ENCODE measurements at places on chromosomes 5 and 9.

DNA sequence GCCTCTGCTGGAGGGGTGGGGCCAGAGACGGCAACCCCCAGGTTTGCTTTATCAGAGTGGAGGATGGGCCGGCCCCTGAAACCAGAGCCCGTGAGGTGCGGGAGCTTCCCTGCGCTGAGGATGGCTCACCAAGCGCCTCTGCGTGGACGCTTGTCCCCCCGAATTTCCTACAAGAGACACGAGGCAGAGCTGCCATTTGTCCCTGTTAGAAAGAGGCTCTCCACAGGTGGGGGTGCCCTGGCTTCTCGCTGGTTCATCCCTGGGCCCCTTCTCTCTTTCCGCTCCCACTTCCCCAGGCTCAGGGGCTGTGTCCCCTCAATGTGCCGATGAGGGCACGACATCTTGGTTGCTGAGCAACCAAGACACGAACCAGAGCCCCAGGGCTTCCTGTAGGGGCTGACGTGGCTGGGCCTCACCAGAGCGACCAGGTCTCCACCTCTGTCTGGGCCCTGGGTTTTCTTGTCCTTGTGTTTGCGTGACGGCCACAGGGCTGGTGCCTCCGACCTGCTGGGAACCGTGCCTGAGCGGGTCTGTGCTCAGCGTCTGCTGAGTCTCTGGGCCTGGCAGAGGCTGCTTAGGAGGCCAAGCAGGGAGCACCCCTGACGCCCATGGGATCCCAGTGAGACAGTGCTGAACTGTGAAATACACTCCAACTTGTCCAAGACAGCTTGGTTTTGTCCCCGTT, 119.6 kb upstream of the COL5A1 start:
- DNase-seq = no peak

GRCh38 chr5:9653811-9654210, 23.7 kb upstream of the TAS2R1 start:
- DNase-seq = no peak

GRCh38 chr5:59458966-59459729, 434.4 kb downstream of the PDE4D start:
- DNase-seq = no peak

DNA sequence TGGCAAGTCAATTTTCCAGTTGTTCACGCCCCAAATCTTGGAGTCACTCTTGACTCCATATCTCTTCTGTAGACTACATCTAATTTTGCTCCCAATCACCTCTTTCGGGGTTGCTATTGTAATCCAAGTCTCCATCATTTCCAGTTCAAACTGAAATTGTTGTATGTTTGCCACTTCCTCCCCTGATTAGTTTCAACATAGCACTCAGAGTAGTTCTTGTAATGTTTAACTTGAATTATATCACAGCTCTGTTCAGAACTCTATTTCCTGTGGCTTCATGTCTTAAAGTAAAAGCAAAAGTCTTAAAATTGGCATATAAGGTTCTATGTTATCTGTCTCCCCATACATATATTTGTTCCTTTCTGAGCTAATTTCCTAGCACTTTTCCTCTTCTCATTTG, 348.5 kb upstream of the RIOK2 start:
- no peak for DNase-seq

DNA sequence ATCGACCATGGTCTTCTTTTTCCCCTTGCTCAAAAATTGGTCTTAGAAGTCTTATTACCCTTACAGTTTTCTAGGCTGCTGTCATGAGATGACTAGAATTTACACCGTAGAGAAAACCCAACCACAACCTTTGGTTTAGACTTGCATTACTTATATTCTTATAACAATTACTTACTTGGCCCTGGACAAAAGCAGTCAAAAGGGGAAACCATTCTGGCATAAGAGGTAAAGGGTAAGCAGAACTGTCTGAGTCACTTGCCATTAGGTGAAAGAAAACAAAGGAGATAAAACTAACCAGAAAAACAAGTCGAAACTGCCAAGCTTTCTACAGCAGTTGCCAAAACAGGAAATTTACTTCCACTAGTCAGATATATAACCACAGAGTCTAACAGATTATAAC, 17.9 kb downstream of the TMEM245 start:
- no peak for DNase-seq
